NCI-H524 (cell line): ENCODE measurements at places on chromosomes 3 and 15.

DNA sequence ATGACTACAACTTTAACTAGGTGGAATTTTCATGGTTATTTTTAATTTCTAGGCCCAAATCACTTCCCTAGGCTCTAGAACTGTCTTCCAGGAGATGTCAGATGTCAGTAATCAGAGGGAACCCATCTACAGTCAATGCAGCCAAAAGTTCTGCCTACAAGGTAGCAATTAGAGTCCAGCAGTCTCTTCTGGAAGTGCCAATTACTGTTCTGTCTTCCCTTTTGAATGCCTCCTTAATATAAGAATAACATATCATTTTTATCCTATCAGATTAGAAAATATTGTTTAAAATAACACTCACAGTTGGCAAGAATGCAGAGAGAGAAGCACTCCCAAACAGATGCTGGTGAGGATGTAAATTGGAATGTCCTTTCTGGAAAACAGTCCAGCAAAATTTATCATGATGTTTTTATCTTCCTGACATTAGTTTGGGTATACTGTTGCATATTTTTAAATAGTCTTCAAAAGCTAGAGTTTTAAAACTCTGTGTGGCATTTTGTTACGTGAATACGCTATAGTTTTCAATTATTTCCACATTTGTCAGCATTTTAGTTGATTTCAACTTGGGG lies 543.7 kb downstream of the FHIT start:
- no peak for DNase-seq

GRCh38 chr3:107990433-107990832 lies 100.4 kb downstream of the CD47 start:
- DNase-seq = no peak

GRCh38 chr3:49906073-49906743 lies 2.5 kb upstream of the MST1R start:
- DNase-seq = peak; percentile 63

GRCh38 chr3:13880811-13881156 lies 913 bp upstream of the WNT7A start:
- no peak for DNase-seq

- DNase-seq = no peak
Measured at GRCh38 chr15:60840703-60841411, 361.9 kb upstream of the ICE2 start.

- DNase-seq = peak; percentile 72
Measured at GRCh38 chr3:97822359-97822775, 556 bp downstream of the CRYBG3 start.

GRCh38 chr15:90301707-90302300 lies 36.3 kb downstream of the NGRN start:
- DNase-seq = no peak

GRCh38 chr3:14467814-14468620 lies 65.6 kb downstream of the SLC6A6 start:
- no peak for DNase-seq

- DNase-seq = no peak
Measured at GRCh38 chr3:35671483-35671882, 32.2 kb downstream of the ARPP21 start.

GRCh38 chr3:36695113-36695768 lies 69.1 kb downstream of the DCLK3 start:
- no peak for DNase-seq

DNA sequence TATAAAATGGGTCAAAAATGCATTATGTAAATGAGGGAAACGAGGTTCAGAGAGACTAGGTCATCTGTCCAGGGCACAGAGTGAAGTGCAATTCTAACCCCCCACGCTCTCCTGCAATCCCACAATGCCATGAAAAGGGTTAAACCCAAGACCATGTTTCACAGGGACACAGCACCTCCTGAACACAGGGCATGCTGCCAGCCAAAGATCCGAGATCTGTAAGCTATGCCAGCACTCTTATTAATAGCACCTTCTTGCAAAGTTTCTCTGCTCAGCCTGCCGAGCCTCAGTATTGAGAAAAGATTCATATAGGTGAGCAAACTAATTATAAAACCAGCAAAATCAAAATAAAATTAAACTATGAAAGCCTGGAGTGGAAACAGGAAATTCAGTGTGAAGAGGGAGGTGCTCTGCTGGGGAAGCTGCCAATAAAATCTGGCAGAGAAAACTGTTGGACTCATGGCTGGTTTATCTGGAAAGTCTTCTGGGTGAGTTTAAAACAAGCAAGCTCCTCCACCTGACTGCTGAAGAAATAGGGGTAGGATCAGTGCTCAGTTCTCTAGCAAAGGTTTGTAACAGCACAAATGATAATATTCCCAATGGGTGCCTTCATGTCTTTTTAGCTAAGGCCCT lies 50.3 kb downstream of the LRIG1 start:
- no peak for DNase-seq

DNA sequence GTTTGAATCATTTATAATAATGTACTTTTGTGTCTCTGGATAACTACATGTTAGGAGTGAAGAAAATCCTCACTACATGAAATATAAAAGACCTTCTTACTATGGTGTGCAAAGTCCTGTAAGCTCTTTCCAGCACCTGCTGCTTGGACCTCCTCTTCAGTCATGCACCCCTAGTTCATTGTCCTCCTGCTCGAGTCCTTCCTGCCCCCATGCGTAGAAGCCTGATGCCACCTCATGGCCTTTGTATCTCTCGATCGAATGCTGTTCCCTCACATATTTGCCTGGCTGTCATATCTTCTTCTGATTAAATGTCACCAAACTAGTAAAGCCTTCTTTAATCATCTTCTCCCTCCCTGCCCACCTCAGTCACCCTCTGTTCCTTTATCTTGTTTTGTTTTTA lies 49.9 kb upstream of the SUCLG2 start:
- no peak for DNase-seq

- no peak for DNase-seq
Measured at GRCh38 chr3:134722969-134723368, 72.1 kb upstream of the EPHB1 start.

DNA sequence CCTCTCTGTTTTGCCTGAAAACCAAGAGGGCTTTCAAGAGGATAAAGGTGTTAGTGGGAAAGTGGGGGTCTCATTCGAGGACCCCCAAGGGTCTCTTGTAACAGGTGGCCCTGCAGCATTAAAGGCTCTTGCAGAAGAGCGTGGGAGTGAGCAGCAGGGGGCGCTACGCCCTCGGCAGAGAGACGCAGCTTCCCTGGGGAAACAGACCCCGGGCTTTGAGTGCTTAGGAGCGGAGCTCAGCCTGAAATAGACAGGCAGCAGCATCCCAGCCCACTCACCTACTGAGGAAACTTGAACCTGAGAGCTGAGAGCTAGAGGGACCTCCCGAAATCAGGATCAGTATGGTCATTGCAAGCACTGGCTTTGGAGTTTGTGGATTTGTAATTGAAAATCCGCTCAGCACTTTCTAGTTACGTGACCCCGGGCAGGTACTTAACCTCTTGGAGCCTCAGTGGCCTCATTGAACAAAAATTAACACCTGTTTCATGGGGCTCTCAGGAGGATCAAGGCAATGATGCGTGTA lies 25.7 kb downstream of the RPLP1 start:
- peak; percentile 95 for DNase-seq

DNA sequence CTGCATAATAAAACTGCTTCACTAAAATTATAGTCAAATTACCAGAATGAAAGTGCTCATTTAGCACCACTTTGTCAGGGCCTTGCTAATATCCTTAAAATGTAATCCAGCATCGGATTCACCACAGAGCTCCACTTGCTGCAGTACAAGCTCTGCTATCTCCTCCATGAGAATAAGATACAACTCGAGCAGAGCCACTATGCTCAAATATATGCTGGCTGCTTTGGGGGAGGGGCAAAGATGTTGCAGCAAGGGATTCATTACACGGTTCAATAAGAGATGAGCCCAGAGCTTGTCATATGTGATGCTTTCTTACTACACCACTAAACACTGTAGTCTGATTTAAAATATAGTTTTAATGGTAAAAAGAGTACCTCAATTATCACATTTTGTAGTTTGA lies 72.2 kb downstream of the DLG1 start:
- DNase-seq = peak; percentile 56

DNA sequence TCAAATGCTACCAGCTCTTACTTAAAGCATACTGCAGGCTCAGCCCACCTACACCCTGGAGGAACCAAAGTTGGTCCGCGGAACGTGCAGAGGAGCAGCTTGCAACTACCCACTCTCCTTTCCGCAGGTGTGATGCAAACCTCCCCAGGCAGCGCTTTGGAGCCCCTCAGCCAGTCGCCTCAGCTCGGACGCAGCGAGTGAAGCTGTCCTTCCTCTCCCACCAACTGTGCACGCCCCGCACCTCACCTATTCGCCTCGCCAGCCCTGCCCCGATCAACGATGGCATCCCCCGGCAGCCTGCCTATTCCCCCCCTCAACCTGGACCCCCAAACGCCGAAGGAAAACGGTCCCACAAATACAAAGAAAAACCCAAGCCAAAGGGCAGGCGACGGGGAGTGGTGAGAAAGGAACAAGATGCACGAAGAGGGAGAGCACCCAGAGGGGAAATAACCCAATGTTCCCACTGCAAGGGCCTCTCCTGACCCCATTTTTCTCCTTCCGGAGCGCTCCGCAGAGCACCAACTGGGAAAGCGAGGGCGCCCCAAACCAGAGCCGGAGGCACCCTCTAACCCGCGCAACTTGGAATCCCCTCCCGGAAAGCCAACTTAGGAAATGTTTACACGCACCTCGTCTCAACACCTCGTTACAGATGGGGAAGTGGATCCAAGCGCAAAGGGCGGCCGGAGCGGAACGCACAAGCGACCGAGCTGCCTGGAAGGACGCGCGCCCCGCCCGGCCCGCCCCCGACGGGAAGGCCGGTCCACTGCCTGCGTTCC lies 665 bp downstream of the GLB1 start:
- peak; percentile 31 for DNase-seq

GRCh38 chr15:49855917-49856637 lies 235.2 kb downstream of the DTWD1 start:
- DNase-seq = no peak

DNA sequence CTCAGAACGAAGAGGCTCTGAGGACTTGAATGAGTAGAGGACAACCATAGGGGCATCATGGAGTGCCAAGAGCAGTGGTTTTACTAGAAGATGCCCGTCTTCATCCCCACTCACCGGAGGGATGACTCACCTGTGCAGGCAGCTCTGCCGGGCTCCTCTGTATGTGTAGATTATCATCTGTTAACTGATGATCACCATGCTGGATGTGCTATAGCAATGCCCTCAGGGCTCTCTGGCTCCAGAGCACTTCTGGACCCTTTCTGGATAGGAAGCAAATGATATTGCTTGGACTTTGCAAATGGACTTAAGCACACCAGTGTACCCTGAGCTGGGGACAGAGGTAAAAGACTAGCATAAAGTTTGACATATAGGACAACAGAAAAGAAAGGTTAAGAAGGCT lies 10.2 kb upstream of the TGFBR2 start:
- DNase-seq = no peak

DNA sequence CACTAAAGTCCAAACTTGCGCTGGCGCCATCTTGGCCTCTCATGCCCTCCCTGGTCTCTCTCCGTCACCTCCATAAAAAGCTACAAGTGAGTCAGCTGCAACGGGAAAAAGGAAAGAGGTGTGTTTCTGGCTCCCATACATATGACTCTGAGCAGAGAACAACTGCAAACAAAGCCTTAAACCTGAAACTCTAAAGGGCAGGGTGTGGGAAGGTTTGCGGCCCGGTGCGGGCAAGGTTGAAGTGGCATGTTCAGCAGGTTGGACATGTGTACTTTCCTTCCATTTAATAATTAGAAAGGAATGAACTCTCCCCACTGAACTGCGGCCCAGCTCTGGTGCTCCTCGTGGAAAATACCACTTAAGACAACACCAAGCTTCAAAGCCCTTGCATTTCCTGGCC lies 59.0 kb upstream of the PPARG start:
- no peak for DNase-seq

- no peak for DNase-seq
Measured at GRCh38 chr3:108239082-108239481, 16.9 kb upstream of the IFT57 start.

DNA sequence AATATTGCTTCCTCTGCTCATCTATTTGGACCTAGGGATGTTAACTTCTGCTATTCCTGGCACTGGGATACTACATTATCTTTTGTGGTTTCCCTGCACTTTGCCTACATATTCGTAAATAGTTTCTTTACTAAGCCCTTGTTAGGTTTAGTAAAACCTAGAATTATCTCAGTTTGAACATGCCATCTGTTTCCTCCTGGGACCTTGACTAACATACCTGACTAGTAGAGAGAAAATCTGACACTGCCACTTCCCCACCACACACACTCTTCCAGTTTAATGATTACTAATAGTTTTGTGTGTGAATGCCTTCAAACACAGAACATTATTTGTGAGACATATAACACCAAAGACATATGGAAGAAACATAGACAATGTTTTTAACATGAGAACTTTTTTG lies 28.2 kb upstream of the SOX2 start:
- DNase-seq = no peak

- DNase-seq = no peak
Measured at GRCh38 chr3:70049761-70050160, 50.2 kb downstream of the SAMMSON start.

- peak; percentile 87 for DNase-seq
Measured at GRCh38 chr3:184261854-184262763, 756 bp upstream of the CAMK2N2 start.

- DNase-seq = peak; percentile 38
Measured at GRCh38 chr3:47380026-47380600, 708 bp upstream of the PTPN23 start.

DNA sequence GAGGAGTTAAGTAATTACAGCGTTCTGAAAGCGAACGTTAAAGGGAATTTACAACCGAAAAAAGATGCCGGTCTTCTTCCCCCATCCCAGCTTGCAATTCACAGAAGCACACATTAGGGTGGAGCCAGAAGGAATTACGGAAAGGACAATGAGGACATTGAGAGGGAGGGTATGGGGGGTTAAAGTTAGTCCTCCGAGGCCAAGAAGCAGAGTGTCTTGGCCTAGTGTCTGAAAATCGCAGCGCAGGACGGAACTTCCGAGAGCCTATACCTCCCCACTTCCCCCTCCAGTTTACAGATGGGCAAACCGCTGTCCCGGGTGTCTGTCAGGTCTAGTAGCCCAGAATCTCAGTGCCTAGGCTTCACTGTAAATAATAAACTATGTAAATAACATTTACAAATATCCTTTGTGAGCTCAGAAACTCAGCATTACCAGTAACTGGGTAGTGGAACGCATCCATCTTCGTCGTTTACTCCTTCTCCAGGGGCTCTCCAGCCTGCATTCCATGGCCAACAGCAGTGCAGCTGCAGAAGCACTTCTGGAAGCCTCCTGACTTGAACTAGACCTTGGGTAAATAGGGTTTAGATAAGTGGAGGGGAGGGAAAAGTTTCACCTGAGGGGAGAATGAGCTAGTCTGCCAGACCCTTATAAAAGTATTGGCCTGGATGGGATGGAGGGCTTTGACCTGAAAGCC lies 922 bp downstream of the ADPRH start:
- DNase-seq = no peak

DNA sequence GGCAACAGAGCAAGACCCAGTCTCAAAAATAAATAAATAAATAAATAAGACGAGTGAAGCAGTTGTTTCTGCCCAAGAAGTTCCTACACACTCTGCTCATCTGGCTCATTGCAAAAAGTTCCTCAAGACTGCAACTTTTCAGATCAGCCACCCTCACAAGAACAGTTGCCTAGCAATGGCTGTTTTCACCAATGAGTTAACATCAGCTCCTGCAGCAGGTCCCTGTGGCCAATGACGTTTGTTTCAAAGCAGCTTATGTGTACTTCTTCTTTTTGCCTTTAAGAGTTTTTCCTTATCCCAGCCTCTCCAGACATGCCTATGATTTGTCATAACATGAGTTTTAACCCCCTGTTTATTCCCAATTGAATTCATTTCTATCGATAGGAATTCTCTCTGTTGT lies 118.4 kb upstream of the SPRED1 start:
- no peak for DNase-seq
